ENCODE measurements at places on chromosomes 12 and 14.

DNA sequence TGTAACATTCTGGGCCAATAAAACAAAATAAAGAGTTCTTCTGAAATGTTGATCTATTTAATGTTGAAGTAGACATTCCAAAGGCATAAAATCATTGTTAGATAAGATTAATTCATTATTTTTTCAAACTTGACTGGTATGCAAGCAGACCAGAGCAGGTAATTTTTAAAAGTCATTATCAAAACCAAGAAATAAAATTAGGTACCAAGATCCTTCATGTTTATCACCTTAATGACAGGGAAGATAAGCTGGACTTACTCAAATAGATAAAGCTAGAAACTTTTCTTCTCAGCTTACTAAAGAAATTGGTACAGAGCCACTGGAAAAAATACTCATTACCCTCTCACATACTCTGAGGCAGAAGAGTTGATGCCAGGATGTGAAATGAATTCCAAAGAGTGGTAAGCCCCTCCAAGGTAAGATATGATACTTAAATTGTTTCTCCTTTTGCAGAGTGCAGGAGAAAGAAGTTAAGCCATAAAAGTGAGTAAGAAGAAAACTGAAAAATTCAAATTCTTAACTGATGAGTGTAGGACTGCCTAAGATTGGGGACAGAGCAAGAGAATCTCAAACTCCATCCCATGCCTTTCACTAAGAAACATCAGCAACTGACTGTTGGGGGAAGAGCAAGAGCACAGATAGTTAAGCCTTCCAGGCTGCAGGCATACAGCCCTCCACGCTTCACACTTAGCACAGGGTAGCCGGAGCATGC is 111.9 kb downstream of the SLC41A2 start:
- no peak for DNase-seq

DNA sequence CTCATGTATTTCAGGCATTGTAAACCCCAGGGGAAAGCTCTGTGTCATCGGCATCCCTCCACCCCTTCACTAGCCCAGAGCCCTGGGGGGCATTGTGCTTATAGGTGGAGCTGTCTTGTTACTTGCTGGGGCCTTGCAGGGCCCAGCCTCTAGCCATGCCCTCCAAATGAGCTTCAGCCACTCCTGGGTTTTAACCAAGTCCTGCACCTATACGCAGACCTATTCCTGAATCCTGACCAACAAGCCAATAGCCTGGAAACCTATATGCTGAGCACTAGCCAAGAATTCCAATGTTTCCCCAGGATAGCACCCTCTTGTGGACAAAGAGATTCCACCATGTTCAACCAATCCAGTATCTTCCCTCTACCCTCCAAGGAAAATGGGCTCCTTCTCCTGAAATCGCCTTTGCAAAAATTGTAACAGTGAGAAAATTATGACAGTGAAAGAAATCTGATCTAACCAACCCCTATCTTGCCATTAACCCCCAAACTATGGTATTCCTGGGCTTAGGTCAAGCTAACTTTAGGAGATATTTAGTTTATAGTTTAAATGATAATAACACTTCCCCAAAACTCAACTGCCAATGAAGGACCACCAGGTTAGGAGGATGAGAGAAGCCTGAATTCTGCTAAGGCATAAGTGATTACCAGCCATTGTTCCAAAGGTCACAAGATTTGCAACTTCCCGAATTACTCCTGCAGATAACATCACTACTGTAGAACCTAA is 55.5 kb downstream of the TTC7B start:
- DNase-seq: no peak

DNA sequence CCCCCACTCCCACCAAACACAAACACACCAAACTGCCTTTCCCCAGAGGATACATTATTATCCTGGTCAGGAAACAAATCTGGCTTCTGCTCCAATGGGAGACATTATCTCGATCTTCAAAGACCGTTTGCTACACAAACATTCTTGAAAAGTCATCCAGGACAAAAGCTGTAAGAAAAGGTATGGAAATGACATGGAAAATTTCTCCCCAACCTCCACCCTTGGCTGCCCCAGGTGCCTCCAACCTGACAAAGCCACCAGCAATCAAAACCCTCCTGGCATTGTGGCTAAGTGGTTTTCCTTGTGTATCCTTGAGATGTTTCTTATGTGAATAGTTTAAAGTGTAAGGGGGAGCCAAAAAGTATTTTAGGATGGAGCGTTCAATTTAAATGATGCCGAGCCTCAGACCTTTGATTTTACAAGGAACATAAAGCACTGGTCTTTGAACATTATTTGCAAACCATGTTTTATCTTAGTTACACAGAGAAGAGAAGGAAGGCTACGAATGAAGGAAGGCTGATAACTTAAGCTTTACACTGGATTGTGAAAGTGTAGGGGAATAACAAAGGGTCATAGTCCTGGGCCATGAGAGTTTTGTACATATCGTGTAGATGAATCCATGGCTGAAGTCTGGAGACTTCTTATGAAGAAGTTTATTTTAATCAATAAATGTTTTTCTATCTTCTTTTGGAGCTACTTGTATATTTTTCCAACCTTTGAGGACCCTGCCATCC is 418.9 kb upstream of the TMTC1 start:
- DNase-seq: no peak

- DNase-seq: no peak
Observed at GRCh38 chr14:86541972-86542371, 1012.0 kb downstream of the FLRT2 start.
